ENCODE measurements at places on chromosomes 1 and 21. TPM values are rescaled to one million over a fixed set of nuclear protein-coding genes. Genes with fewer than 3 reads are reported as not detected.

CHAF1B gene
- total RNA-seq: 33.1 TPM

LENEP gene
- total RNA-seq: 0.66 TPM

NTRK1 gene
- 7.2 TPM for total RNA-seq

ZNF683 gene
- total RNA-seq: not detected

CASQ2 gene
- total RNA-seq: not detected

NOL9 gene
- 42.1 TPM for total RNA-seq

CCDC27 gene
- total RNA-seq: not detected

Data from activated naive CD4-positive, alpha-beta T cell treated with anti-CD3 and anti-CD28 coated beads, Interleukin-2, amount 50 U/mL, for 72 hours (primary cell).